Suppressor macrophage treated with lipopolysaccharide for 4 hours (primary cell): ENCODE measurements at places on chromosomes 6 and 20.

- peak; percentile 44 for DNase-seq
Measured at GRCh38 chr6:113763311-113763766, 93.8 kb upstream of the MARCKS start.

DNA sequence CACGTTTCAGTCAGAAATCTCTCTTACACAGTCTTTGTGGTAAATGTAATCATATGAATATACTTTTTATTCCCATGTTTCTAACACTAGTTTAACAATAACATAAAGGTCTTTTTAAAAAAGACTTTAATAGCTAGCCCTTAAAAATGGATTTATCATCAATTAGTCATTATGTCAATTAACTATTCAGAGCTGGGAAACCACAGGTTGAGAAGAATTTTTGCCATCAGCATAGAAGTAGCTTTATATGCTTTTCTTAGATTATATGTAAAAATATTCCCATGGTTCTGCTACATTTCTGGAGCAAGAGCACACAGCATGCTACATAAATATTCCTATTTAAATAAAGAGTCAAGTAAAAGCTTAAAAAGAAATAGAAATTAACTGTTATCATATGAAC, 35.5 kb downstream of the ASCC3 start:
- DNase-seq, result no peak

- no peak for DNase-seq
Measured at GRCh38 chr6:4698901-4699659, 77.1 kb upstream of the CDYL start.

DNA sequence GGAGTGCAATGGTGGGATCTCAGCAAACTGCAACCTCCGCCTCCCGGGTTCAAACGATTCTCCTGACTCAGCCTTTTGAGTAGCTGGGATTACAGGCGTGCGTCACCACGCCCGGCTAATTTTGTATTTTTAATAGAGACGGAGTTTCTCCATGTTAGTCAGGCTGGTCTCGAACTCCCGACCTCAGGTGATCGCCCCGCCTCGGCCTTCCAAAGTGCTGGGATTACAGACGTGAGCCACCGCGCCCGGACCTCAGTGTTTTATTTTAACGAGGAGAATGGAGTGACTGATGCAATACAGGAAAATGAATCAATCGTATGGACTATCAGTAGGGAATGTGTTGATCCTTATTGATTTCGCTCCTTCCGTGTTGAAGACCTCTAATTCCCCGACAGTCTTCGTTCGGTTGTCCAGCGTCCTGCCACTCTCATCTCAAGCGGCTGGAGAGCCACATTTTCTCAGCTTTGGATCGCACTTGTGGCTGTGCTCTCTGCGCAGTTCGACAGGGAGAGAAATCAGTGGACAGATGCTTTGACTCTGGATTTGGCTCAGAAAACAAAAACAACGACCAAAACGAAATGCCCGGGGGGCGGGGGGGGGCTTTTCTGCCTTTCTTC, 166.2 kb downstream of the TRIM27 start:
- DNase-seq, result no peak

DNA sequence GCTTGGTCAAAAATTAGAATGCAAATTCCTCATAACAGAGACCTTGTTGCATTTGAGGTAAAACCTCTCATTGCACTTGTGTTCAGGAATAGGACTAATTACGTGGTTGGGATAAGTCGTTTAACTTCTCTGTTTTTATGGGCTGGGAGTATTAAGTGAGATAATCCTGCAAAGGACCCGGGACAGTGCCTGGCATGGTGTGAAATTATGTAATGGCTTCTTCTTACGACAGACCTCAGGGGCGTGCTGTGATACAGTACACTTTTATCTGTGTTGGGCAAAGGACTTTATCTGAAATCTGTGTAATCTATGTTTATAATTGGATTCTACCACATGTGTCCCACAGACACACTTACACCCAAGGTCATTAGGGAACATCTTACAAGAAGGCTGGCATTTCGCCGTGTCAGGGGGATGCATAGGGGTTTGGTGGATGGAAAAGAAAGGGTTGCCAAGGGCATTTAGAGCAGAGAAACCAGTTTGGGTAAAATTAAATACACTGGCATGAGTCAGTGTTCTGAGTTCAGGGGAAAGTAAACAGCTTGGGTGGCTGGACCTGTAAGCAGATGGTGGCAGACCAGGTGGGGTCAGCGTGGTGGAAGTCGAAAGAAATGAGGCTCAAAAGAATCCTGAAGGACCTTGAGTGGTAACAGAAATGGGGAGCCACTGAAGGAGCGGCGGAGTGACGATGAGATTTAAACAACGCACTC, 17.2 kb upstream of the RTF2 start:
- DNase-seq, result no peak

- no peak for DNase-seq
Measured at GRCh38 chr6:150298030-150298380, 70.8 kb upstream of the IYD start.

DNA sequence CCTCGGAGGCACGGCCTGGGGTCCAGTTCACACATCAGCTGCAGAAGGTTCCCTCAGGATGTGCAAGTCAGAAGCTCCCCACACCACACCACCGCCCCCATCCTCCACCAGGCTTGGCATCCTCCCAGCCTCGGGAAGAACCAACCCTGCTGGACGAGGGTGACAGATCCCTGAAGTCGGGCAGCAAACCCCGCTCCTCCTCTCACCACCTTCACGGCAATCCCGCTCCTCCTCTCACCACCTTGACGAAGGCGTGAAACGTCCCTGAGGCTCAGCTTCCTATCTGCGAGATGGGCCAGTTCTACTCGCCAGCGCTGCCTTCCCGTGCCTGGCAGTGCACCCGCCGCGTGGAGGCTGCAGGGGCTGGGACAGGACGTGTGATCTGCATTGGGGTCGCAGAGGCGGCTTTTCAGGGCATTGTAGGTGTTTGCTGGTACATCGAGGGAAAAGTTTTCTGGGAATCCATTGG, 327.0 kb downstream of the TAF4 start:
- DNase-seq, result no peak

DNA sequence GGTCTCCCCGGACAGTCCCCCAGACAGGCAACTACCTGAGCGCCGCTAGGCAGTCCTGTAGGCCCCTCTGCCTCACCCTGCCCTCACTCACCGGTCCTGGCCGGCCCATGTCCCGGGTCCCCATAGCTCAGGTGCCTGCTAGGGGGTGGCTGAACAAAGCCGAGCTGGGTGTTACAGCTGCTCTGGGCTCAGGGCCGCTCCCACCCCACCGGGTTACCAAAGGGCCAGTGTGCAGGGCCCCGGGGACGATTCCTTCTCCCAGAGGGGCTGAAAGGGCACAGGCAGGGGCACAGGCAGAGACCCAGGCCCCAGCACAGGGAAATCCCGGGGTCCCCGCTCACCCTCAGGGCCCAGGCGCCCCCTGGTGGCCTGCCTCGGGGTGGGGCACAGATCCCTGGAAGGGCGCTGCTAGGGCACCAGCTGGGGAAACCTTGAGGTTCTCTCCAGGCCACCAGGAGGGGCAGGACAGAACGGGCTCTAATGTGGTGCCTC, 118.4 kb downstream of the GRM4 start:
- DNase-seq, result peak; percentile 67

DNA sequence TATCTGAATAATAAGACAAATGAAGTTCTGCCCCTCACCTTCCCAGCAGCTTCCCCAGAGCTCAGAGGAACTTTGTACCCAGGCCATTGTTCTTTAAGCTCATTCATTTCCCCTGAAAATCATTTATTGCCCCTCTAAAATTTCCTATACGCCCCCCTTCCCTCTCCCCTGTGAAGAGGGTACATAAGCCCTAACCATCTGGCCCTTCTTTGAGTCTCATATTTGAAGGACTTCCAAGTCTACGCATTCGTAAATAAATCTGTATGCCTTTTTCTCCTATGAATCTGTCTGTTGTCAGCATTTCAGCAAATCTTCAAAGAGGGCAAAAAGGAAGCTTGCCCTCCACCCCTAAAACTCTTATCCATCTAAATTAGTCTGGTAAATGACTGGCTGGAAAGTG, 73.1 kb upstream of the DST start:
- DNase-seq, result no peak

GRCh38 chr6:150167479-150167873, 24.6 kb downstream of the PPP1R14C start:
- DNase-seq, result no peak

GRCh38 chr6:44508646-44509045, 121.1 kb downstream of the CDC5L start:
- no peak for DNase-seq

- DNase-seq, result no peak
Measured at GRCh38 chr20:10467681-10468339, 32.7 kb downstream of the SLX4IP start.

- no peak for DNase-seq
Measured at GRCh38 chr20:25545171-25545570, 40.2 kb downstream of the NINL start.

GRCh38 chr20:45765980-45766379, 25.7 kb downstream of the WFDC3 start:
- DNase-seq, result peak; percentile 30

GRCh38 chr20:4225745-4226144, 210.4 kb upstream of the RNF24 start:
- peak; percentile 41 for DNase-seq

DNA sequence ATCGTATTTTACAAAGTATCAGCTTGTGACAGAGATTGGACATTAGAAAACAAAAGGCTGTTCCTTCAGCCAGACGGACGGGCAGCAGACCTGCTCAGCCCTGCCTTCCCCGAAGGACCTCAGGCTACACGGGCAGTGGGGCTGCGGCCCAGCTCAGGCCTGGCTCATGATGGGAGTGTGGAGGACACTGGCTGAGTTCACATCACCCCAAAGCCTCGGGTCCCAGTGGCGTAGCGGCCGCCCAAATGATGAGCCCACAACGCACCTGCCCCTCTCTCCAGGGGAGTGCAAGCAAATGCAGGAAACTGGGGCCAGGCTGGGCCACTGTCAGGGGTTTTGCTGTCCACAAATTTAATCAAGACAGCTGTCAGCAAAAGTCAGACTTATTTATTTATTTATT, 356.8 kb downstream of the TAF4 start:
- no peak for DNase-seq
